ENCODE measurements at places on chromosomes 3 and 15. TPM values are rescaled to one million over a fixed set of nuclear protein-coding genes. Genes with fewer than 3 reads are reported as not detected.

GRCh38 chr3:151871639-151872468 lies 1.6 kb upstream of the SUCNR1 start:
- H3K27me3 ChIP-seq, result no peaks in the 10 kb centered on the region
- H3K27ac ChIP-seq, result peak overlapping the region; percentile 38
- no peak overlapping the region for H3K4me3 ChIP-seq
- DNase-seq, result no peak
- no peaks in the 10 kb centered on the region for H3K4me1 ChIP-seq

TMEM41A gene
- 31.5 TPM for total RNA-seq

GRCh38 chr15:90227816-90228772 lies 5.6 kb downstream of the CIB1 start:
- no peaks in the 10 kb centered on the region for H3K36me3 ChIP-seq
- no peak overlapping the region for H3K4me3 ChIP-seq
- H3K4me1 ChIP-seq, result no peaks in the 10 kb centered on the region
- H3K27me3 ChIP-seq, result no peaks in the 10 kb centered on the region

DNA sequence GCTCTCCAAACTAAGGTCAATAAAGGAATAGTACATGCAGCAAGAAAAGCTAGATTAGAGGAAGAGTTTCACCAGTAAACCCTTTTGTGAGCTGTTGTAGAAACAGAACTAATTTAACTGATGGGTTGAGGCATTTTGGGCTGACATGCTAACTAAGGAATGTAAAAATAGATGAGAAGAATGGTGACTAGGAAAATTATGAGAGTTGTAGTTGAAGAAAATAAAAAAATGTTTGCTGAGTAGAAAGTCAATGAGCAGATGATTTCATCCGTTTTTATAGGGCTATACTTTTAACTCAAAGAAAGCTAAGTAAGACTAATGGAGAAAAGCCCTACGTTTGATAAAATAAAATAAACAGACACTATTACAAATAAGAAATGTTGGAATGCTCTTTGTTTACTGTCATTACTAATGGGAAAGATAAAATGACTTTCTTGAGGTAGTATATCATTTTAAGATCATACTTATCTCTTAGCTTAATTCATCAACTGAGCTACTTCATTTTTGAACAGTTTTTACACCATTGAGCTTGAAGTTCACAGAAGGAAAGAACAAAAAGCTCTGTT lies 209.4 kb upstream of the DPH6 start:
- peaks cover 6% of the 10 kb centered on the region for H3K4me1 ChIP-seq
- no peaks in the 10 kb centered on the region for H3K36me3 ChIP-seq
- no peaks in the 10 kb centered on the region for H3K27me3 ChIP-seq
- H3K4me3 ChIP-seq, result no peak overlapping the region
- no peak overlapping the region for H3K27ac ChIP-seq

ARHGAP31 gene
- total RNA-seq, result 53.2 TPM

PRTG gene
- 26.1 TPM for total RNA-seq

Data from uterus (tissue), 4 donors.